ENCODE measurements at places on chromosomes 1 and 21. TPM values are rescaled to one million over a fixed set of nuclear protein-coding genes. Genes with fewer than 3 reads are reported as not detected.

The LCA5L gene
- not detected for total RNA-seq

The TTC13 gene
- total RNA-seq: 25.9 TPM

The FAAH gene
- total RNA-seq: 0.72 TPM

The NUAK2 gene
- 3.0 TPM for total RNA-seq

The SHE gene
- 0.05 TPM for total RNA-seq

The TSTD1 gene
- 49.0 TPM for total RNA-seq

The RAB3B gene
- 0.21 TPM for total RNA-seq

The RRAGC gene
- 18.2 TPM for total RNA-seq

The GBP4 gene
- total RNA-seq: 4.3 TPM

The TTC22 gene
- 4.2 TPM for total RNA-seq

The LRRC3 gene
- 0.31 TPM for total RNA-seq

The CYP4Z1 gene
- not detected for total RNA-seq

Measured in GM12878 (cell line).